IMR-90 (cell line): ENCODE measurements at places on chromosomes 3 and 15. TPM values are rescaled to one million over a fixed set of nuclear protein-coding genes. Genes with fewer than 3 reads are reported as not detected.

The CIAO2A gene
- 36.7 and 69.4 TPM in 2 replicates for total RNA-seq

The ENTPD3 gene
- total RNA-seq, result not detected in 2 replicates

The RPN1 gene
- total RNA-seq, result 592 and 736 TPM in 2 replicates

The ALS2CL gene
- 1.4 and 2.2 TPM in 2 replicates for total RNA-seq

The ALDH1A2 gene
- total RNA-seq, result not detected in 2 replicates

The UBAP1L gene
- total RNA-seq, result 0.28 and 0.36 TPM in 2 replicates

The BOC gene
- total RNA-seq, result 5.3 and 6.8 TPM in 2 replicates

The ADAMTS17 gene
- total RNA-seq, result 0.28 TPM in 1 of 2 replicates, not detected in the other

The ESYT3 gene
- total RNA-seq, result under 0.01 TPM in 2 replicates

The GRIP2 gene
- total RNA-seq, result under 0.01 TPM in 1 of 2 replicates, not detected in the other

The CORO2B gene
- 9.3 and 9.7 TPM in 2 replicates for total RNA-seq

The AP3S2 gene
- 34.1 and 44.4 TPM in 2 replicates for total RNA-seq

The FBXW12 gene
- not detected in 2 replicates for total RNA-seq

The C15orf62 gene
- under 0.01 TPM in 1 of 2 replicates, not detected in the other for total RNA-seq

The WDR93 gene
- not detected in 2 replicates for total RNA-seq

The CLCN2 gene
- total RNA-seq, result 1.9 and 2.9 TPM in 2 replicates

The ZBED2 gene
- total RNA-seq, result 0.72 and 1.1 TPM in 2 replicates

The USP4 gene
- 28.6 and 29.9 TPM in 2 replicates for total RNA-seq

The MEIS2 gene
- total RNA-seq, result 50.3 and 71.3 TPM in 2 replicates

The RARRES1 gene
- 0.90 and 1.9 TPM in 2 replicates for total RNA-seq

The EHHADH gene
- 4.2 and 4.7 TPM in 2 replicates for total RNA-seq

The RTP3 gene
- 0.18 TPM in 1 of 2 replicates, not detected in the other for total RNA-seq

The TRAIP gene
- total RNA-seq, result 5.3 and 6.3 TPM in 2 replicates

The CRABP1 gene
- total RNA-seq, result not detected in 2 replicates

The SPESP1 gene
- 3.0 and 3.3 TPM in 2 replicates for total RNA-seq

The CASR gene
- total RNA-seq, result not detected in 2 replicates

The NR1I2 gene
- total RNA-seq, result not detected in 2 replicates

The GPR149 gene
- not detected in 2 replicates for total RNA-seq

The ZCWPW2 gene
- total RNA-seq, result 0.18 and 0.56 TPM in 2 replicates

The SUSD5 gene
- 2.9 and 3.9 TPM in 2 replicates for total RNA-seq

The HIGD2B gene
- not detected in 2 replicates for total RNA-seq

The RASGRF1 gene
- total RNA-seq, result under 0.01 TPM in 2 replicates
